ENCODE measurements at places on chromosomes 13 and 19.

GRCh38 chr13:65342541-65343337 lies 1887.4 kb downstream of the PCDH9 start:
- DNase-seq, result no peak

DNA sequence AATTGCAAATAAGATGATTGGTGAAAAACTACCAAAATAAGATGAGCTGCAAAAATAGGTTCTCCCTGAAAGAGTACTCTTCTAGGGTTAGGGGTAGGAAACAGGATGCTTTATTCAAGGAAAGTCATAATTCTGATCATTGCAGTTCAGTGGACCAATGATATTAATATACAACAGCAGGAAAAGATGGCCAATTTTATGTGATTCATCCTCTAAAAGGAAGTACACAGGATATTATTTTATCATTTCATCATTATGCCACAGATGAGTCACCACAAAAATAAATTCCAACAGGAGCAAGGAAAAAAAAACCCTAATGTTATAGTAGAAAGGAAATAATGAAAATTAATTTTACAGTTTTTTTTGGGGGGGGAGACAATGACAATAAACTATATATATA lies 205.0 kb downstream of the NALCN start:
- DNase-seq, result no peak

GRCh38 chr13:35789335-35790165 lies 313.1 kb upstream of the MAB21L1 start:
- DNase-seq, result peak; percentile 4

GRCh38 chr13:40095695-40096356 lies 440.4 kb downstream of the COG6 start:
- DNase-seq, result no peak

DNA sequence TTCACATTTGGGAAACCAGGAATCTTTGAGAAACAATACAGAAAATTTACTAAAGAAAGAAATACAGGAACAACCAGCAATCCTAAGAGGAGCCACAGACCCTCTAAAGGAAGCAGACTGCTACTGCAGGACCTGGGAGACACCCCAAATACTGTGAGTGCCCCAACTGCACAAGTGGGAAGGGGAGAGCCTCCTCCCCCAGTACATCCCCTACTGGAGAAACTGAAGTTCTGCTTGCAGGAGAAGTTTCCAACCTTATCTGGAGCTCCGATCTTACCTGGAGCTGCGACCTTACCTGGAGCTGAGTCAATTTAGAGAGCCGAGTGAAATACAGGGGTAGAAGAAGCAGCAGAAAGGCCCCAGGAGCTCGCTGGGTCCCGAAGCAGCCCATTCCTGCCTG lies 236.4 kb upstream of the SPRY2 start:
- no peak for DNase-seq

- DNase-seq, result no peak
These were observed 1.6 kb upstream of the APOC1 start for GRCh38 chr19:44912854-44913253.

All from activated CD4-positive, alpha-beta T cell treated with anti-CD3 and anti-CD28 coated beads, Interleukin-2, Interleukin-6, amounts not matched to agents 100 ng/mL and 50 ng/mL, durations not matched to agents 16 hours and 8 hours (primary cell).